Suppressor macrophage treated with lipopolysaccharide for 4 hours (primary cell): ENCODE measurements at places on chromosomes 11 and 22.
A peak's percentile ranks its signal among the peaks of the same experiment; 100 is the strongest.

GRCh38 chr11:578276-579035 lies 2.2 kb downstream of the PHRF1 start:
- DNase-seq: no peak

- no peak for DNase-seq
These were observed 9.5 kb downstream of the APOL6 start for GRCh38 chr22:35657571-35658312.

GRCh38 chr22:37312549-37313183 lies 30.4 kb downstream of the CYTH4 start:
- no peak for DNase-seq

DNA sequence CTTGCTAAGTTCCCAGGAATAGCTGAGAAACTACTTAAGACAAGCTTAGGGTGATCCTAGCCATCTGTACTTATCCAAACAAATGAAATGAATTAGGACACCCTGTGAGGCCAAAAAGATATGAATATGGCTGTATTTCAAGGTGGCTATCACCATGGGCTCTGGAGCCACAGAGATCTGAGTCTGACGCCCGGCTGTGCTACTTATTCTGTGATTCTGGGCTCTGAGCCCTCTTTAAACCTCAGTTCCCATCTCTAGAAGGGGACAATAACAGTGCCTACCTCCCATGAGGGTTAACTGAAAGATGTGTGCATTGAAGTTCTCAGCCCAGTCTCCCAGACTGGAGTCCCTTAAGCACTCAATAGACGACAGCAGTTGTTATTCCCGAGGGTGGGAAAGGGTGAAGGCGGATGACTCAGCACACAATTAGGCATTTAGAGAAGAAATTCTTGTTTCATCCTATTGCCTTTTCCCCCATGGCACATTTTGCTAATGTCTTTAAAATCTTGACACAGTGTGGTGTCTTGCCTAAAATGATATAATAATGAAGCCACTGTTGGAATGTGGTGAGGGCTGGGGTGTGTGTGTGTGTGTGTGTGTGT lies 132.5 kb downstream of the ADAMTS15 start:
- DNase-seq: no peak

- no peak for DNase-seq
These were observed 3.6 kb downstream of the C11orf68 start for GRCh38 chr11:65915101-65915820.

DNA sequence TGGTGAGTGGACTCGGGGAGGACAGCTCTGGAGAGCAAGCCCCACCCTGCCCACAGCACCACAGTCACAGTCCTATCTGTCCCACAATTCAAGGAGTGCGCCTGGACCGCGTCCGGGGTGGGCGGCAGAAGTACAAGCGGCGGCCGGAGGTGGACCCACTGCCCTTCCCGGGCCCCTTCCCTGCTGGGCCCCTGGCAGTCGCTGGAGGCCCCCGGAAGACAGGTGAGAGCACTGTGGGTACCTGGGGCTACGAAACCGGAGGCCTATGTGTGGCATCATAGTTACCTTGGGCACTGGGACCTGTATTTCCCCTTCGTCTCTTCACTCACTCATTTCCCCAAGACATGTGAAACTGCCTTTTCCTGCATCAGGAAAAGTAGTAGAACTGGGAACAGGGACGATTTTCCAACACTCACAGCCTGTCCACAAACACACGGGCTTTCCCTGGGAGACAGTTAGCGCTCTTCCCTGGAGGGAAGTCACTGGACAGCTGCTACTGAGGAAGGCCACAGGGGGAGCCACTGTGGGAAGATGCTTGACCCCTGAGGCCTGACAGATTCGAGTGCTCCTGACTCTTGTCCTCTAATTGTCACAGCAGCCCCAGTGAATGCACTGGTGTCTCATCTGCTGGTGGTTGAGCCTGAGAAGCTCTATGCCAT lies 3.1 kb downstream of the TRMT112 start:
- DNase-seq: no peak

DNA sequence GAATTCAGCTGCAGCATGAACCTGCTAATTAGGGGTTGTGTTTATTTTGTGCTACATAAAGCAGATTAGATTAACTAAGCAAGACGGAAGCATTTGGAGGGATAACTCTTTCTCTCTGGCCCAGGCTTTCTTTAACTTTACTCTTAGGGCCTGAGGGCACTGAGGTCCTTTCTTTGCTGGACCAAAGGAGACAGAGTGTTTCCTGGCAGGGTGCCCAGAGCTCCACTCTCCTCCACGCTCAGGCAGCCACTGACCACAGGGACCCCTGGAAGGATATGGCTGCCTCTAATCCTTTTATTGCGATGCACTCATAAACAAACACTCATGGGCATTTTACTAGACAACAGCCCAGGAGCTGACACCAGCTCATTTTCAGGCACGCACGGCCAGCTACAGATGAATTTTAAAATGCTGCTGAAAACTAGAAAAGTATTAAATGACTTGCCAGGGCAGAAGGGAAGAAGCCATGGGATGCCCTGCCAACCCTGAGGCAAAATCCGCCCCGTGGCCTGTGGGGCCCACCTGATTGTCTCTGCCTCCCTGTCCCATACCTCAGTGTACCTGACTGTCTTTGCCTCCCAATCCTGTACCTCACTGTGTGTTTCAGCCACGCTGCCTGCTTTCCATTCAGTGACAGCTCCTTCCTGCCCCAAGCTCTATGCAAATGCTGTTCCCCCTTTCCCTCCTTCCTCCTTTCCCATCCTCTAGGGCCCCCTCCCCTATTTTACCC lies 192.6 kb upstream of the NAV2 start:
- DNase-seq: no peak

DNA sequence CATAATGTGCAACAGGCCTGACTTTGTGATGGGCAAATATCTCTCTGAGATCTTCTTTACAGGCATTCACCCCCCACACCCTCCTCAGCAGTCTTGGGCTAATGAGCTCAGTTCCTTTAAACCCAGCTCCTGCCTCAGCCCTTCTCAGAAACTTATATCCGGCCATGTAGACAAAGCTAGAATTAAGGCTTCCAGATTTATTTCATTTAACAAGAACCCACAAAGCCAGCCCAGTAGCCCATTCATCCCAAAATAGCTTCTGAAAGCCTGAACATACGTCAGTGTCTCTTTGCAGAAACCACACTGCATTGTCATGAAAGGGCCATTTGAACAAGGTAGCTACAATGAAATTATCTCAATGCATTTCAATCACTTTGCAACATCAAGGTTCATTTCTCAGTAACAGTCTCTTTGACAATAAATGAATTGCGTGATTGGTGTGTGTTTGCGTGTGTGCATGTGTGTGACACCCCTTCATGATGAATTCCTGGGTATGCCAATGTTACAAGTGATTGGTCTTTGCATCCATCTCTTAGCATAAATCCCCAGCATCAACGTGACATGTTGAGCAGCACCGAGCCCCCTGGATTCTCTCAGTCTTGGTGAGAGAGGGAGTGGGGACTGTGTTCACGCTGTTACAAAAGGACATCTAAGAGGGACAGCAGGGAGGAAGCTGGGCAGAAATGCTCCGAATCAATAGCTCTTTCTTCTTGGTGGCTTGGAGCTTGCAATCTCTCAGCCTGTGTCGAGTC lies 299.6 kb downstream of the KIRREL3 start:
- DNase-seq: no peak

DNA sequence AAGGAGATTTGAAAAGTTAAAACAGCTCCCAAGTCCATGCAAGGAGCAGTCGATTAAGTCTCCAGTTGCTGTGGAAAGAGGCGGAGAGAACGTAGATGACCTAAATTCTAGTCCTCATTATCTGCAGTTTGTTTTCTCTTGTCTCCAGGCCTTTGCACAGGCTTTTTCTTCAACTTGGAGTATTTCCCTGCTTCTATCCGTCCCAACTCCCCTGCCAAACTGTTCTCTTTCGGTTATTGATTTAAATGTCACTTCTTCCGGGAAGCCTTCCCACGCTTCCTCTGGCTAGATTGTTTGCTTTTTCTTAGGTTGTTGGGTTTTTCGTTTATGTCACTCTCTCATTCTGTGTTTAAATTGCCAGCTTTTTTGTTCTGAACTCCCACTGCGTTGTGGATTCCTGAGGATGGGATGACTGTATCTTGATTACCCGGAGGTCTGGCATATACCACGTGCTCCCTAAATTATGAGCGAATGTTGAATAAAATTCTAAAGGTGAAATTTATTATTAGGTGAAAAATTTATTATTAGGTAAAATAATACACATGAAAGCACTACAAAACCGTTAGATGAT lies 463 bp downstream of the TMEM126B start:
- peak; percentile 46 for DNase-seq

DNA sequence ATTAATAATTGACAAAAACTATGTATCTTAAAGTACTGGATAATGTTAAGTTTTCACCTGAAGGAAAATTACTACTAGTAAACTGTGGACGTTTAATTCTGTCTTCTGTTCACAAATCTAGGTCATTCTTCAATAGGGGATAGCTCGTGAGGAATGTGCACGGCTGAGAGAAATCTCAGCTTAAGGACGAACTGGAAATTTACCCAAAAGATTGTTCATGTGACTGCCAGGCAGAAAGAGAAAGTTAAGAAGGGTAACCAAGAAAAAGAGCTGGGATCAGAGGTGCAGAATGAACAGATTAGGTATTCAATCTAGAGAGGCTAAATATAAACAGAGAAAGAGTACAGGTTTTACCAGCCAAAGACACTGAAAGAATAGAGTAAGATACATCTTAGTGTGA lies 245.3 kb downstream of the CASP12 start:
- DNase-seq: no peak

DNA sequence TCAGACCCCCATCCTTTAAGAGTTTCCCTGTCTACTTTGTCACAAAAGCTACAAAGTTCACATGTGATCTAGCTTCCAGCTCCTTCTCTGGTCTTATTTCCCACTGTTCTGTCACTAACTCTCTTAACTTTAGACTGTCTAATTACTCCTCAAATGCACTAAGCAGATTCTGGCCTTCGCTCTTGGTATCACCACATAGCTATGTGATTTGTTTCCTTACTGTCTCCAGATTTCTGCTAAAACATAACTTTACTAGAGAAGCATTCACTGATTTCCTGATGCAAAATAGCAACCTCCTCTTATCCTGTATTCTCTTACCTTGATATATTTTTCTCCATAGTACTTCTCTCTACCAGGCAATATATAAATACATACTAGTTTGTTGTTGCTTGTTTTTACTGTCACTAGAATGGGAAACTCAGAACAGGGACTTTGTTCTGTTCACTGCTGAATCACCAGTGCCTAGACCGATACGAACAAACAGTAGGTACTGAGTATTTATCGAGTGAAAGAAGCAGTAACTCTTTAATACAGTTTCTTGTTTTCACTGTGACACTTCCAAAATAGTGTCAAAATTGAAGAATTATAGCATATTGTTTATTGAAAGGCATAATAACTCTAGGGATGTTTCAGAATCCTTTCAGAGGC lies 205.6 kb downstream of the DDX10 start:
- no peak for DNase-seq

DNA sequence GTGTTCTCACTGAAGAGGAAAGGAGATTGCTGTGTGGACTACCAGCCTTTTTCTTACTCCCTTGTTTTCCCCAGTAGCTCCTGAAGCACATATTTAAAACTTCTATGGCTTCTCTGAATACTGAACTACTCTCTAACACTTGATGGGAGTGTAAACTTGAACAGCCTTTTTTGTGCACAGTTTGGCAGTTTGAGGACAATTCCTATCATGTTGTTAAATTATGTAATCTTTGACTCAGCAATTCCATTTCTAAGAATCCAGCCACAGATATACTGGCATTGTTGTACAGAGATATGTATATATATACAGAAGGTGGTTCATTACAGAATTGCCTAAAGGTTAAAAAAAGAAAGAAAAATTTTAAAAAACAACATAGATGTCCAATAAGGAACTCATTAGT lies 47.1 kb upstream of the EED start:
- no peak for DNase-seq

- DNase-seq: no peak
These were observed 4.7 kb downstream of the SCYL1 start for GRCh38 chr11:65529475-65530156.

GRCh38 chr11:100805506-100806199 lies 118.6 kb downstream of the ARHGAP42 start:
- no peak for DNase-seq

DNA sequence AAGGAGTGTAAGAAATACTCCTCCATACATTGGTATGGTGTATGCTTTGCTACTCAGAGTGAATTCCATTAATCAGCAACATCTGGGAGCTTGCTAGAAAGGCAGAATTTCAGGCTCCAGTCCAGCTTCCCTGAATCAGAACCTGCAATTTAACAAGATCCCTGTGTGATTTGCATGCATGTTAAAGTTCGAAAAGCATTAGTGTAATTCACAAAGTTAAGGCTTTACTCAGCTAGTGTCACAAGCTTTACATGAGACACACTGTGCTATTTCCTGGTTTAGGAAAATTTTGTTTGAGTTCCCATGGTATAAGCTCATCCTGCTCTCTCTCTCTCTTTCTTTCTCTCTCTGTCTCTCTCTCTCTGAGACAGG lies 37.0 kb upstream of the HEPHL1 start:
- no peak for DNase-seq

DNA sequence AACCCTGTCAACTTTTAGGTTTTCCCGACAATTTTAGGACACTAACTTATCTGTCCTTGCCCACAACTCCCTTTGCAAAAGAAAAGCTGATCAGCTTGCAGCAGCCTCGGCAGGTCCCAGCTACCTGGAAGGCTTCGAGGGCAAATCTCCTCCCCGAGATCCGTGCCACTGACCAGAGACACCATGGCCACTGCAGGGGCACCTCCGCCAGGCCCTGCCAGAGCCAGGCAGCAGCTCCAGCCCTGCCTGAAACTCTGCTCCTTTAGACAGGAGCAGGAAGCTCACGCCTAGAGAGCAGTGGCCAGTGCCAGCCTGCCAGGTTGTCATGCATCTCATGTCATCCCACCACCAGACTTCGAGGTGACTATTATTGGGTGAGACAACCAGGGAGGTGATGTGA lies 21.1 kb downstream of the KCNJ4 start:
- no peak for DNase-seq

GRCh38 chr11:12922980-12923507 lies 86.1 kb upstream of the RASSF10 start:
- no peak for DNase-seq

DNA sequence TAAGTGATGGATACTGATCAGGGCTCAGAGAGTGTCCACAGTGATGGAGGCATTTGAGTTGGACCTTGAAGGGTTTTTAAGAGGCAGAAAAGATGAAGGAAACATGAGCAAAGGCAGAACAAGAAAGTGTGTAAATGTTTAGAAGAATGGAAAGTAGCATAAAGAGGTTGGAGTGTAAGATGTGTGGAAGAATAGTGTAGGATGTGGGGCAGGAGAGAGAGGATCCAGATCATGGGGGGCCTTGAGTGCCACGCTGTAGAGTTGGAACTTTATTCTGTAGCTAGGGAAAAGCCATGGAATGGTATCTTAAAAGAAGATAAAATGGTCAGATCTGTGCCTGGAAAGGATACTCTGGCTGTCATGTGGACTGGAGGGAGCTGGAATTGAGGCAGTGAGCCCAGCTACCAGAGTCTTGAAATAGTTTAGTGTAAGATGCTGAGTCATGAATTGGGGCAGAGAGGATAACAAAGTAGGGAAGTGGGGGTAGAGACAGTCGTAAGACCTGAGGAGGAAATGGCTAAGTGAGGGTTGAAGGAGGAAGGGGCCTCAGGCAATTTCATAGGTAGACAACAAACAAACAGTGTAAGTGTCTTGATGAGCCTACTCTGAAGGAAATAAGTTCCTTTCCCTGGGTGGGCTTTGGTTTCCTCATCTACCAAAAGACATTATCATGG lies 6.7 kb downstream of the KCNE3 start:
- DNase-seq: peak; percentile 64
